ENCODE measurements at places on chromosomes 16 and 17.

DNA sequence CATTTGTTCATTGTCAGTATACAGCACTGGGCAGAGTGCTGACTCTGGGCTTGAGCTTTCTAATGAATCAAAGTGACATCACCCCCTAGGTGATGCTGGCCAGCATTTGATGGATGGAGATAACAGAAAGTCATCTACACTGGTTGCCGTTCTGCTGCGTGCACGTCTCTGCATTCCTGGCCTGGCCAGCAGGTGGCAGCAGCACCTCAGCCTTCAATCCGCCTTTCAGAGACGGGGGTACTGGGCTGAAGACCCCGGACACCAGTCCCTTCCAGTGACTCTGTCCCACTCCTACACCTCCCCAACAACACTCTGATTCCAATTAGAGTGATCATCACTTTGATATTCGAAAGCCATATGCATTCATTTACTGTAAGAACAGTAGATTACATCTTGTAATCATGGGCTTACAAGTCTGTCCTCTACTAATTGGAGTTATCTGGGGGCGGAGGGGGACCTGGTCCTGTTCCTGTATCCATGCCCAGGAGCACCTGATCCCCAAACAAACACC, 6.0 kb downstream of the CPSF4L start:
- peak; percentile 46 for DNase-seq

- no peak for DNase-seq
Observed at GRCh38 chr16:74503412-74503811, 82.1 kb upstream of the CLEC18B start.

DNA sequence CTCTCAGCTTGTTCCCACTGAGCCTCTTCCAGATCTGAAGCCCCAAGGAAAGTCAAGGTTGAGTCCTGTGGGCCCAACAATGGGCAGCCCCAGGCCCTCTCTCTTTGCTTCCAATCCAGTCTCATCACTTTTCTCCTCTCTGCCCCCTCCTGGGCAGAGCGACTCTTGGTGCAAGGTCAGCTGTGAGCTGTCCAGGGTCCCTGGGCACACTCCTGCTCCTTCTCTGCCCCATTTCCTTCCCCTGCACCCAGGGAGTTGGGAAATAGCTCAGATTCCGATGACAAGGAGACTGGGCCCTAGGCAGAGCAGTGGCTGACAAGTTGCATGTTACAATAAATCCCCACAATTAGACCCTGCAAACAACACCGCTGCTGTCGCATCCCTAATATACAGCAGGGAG, 16.1 kb upstream of the CRHR1 start:
- no peak for DNase-seq

DNA sequence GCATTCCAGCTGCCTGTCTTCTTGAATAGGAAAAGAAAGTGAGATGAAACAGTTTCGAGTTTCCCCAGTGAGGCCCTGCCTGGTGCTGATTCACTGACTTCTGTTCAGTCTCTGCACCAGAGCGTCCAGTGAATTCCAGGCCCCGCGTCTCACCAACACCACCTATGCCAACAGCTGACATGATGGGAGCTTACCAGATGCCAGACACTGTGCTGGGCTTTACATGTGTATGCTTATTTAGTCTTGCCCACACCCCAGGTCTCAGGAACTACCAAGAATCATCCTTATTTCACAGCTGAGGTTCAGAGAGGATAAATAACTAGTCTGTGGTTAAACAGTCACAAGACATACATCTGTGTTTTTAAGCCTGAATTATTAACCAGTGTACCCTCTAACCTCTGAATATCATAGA, 29.1 kb upstream of the IRX6 start:
- no peak for DNase-seq

DNA sequence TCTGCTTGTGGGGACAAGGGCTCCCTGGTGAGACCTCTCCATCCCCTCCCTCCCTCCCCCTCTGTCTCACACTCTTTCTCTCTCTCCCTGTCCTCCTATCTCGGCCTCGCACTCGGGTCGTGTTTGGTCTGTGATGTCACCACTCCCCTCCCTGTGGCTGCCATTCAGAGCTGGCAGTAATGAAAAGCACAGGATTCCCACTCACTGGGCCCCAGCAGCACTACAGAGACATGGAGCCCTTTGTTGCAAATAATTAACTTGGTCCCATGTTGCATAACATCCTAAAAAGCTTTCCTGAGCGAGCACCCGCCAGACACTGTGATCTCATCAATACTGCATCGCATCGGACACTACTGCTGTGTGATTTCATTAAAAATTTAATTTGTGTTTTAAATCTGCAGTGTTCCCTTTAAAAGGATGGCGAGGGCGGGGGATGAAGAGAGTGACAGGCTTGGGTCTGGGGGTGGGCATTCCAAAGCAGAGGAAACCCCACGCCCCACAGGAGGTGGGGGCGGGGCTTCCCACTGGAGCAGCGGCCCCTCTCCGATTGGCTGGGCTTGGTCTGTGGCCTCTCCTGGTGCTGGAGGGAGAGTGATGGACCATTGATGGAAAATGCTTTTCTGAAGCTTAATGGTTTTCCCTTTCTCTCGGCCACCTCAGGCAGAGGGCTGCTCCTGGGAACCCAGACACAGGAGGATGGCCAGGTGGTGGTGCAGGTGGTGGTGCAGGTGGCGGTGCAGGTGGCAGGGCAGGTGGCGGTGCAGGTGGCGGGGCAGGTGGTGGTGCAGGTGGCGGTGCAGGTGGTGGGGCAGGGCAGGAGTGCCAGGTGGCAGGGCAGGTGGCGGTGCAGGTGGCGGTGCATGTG, 15.3 kb upstream of the NPTX1 start:
- no peak for DNase-seq

GRCh38 chr17:5513628-5514027, 27.3 kb downstream of the MIS12 start:
- DNase-seq: no peak

GRCh38 chr17:50890675-50891516, 24.7 kb upstream of the TOB1 start:
- DNase-seq: no peak

DNA sequence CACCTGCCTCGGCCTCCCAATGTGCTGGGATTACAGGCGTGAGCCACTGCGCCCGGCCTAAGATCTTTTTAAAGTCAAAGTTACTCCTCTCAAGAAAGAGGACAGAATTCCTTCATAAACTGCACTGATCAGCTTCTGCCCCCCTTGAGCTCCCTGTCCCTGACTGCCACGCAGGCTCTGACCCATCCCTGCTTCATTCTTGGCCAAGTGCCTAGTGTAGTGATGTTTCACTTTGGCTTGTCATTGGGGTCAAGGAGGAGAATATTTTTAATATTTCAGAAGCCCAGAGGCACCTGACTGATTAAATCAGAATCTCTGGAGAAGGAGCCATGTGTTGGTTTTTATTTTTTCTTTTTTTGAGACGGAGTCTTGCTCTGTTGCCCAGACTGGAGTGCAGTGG, 9.1 kb downstream of the MRM1 start:
- no peak for DNase-seq

GRCh38 chr17:19933628-19934027, 44.0 kb downstream of the AKAP10 start:
- no peak for DNase-seq

GRCh38 chr17:58525239-58525638, 10.8 kb upstream of the MTMR4 start:
- no peak for DNase-seq

GRCh38 chr16:67763066-67763465, 43.3 kb downstream of the RANBP10 start:
- DNase-seq: no peak

DNA sequence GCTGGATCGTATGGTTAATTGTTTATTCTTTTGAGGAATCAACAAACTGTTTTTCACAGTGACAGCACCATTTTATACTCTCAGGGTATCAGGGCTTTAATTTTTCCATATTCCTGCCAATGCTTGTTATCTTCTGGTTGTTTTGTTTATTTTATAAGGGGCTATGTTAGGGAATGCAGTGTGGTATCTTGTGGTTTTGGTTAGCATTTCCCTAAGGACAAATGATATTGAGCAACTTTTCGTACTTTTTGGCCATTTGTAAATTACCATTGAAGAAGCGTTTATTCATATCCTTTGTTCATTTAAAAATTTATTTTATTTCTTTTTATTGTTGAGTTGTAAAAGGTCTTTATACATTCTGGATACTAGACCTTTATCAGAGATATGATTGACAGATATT, 322.0 kb upstream of the SALL1 start:
- no peak for DNase-seq

DNA sequence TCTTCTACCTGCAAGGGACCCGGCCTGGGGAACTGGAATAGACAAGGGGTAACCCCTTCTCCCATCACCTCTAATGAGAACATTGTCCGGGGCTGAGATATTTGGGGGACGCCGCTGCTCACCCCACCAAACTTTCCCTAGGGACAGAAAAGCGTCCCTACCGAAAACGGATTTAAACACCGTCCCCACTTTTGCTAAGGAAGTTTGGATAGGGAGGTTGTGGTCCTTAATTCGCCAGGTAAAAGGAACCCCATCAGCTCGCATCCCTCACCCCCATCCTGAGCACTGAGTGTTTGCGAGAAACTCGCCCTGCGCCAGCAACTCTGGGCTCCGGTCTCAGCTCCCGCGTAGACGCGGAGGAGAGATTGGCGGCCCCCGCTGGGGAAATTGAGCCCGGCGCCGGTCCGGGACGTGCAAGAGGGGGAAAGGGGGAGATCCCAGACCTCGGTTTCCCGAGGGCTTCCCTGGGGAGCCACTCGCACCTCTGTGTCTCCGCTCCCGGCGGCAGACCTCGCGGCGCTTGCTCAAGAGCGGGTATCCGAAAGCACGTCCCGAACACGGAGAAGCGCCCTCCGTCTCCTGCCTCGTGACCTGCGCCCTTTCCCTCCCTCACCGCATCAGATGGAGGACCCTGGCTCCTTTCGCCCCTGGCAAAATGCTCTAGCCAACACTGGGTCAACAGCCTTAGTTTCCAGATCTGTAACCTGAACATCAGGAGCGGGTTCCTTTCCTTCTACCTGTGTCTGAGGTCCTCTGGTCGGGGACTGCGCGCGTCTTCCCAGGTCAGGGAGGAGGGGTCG, 3.1 kb upstream of the SOX9 start:
- DNase-seq: no peak

DNA sequence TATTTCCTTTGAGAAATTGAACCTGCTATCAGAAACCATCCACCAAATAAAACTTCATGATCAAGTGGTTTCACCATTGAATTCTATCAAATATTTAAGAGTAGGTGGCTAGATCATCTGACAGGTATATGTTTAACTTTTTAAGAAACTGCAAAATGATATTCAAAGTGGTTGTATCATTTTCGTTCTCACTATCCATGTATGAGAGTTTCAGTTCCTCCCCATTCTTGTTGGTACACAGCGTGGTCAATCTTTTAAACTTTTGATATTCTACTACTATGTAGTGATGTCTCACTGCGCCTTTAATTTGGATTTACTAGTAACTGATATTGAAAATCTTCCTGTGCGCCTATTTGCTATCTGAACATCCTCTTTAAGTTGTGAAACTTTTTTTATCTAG, 163.7 kb downstream of the CYB561 start:
- DNase-seq: no peak

DNA sequence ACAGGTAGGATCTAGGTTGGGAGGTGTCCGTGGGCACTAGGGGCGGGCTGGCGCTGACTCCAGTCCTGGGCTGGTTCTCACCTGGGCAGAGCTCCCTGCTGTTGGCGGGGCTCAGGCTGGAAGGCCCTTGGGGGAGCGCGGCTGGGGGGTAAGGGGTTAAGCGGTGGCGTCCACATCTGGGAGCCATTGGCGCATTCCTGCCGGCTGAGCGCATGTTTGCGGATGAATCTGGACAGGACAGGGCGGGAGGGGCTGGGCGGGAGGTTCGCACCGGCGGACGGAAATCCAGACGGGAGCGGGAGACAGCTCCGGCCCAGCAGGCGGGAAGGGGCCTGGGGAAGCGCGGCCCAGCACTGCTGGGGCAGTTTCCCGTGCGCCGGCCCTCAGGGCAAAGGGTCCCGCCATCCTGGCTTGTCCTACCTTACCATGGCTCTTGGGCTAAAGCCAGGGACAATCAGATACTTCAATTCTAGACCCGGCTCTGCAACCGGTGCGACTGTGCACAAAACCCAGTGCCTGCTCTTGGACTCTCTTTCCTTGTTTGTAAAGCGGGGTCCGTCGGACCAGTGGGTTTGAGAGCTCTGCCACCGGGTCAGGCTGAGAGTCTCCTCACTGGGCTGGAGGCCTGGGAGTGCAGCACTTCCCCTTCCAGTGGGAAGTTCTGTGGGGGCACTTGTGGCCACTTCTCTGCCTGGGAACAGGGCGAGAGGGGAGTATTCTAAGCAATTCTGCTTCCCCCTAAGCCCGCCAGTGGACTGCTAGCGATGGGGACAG, 7.8 kb downstream of the RARA start:
- peak; percentile 74 for DNase-seq

GRCh38 chr16:27551036-27551435, 1.1 kb downstream of the KATNIP start:
- no peak for DNase-seq

DNA sequence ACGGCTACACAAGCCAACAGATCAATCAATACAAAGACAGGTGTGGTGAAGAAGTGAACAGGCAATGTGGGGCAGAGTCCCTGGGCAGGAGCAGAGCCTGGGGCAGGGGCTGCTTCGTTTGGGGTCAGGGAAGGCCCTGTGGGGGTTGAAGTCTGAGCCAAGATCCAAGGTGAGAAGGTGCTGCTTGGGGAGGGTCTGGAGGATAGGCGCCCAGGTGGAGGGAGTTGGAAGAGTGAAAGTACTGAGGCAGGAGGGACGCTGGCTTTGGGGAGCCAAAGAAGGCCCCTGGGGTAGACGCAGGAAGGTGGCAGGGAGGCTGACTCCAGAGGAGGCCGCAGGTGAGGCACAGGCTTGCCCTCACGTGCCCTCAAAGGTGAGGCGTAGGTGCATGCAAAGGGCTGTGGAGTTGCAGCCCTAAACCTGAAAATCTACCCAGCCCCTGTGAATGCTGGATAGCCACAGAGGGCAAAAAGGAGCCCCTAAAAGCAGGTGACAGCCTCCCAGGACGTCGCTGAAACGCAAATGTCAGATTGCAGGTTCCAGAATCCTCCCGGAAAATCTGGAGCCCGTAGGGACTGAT, 33.3 kb downstream of the WFDC1 start:
- no peak for DNase-seq

- DNase-seq: no peak
Observed at GRCh38 chr17:77640252-77640651, 318.3 kb upstream of the TNRC6C start.

GRCh38 chr17:49822829-49823228, 25.0 kb downstream of the TAC4 start:
- DNase-seq: no peak

GRCh38 chr16:59252317-59252716, 518.2 kb upstream of the GOT2 start:
- DNase-seq: no peak

DNA sequence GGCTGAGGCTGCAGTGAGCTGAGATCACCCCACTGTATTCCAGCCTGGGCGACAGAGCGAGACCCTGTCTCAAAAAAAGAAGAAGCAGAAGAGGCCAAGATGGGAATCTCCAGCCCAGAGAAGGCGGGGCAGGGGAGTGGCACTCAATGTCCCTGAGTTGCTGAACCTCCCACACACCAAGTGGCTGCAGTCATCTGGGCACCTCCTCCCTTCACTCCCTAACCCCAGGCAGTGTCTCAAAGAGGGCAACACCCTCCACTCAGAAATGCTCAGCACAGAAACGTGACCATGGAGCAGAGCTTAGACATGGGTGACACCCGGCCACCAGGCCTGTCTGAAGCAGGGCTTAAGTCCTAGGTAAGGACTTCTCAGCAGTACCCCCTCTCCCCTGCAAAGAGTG, 36.3 kb upstream of the BCAR1 start:
- DNase-seq: no peak

- no peak for DNase-seq
Observed at GRCh38 chr16:1657841-1658240, 20.2 kb upstream of the JPT2 start.

Data from H1 (cell line).